ENCODE measurements at places on chromosomes 5 and 9.

- DNase-seq = no peak
These were observed 140.0 kb downstream of the CDK5RAP2 start for GRCh38 chr9:120439926-120440325.

GRCh38 chr9:652914-653313, 188.6 kb upstream of the DMRT1 start:
- DNase-seq = no peak

DNA sequence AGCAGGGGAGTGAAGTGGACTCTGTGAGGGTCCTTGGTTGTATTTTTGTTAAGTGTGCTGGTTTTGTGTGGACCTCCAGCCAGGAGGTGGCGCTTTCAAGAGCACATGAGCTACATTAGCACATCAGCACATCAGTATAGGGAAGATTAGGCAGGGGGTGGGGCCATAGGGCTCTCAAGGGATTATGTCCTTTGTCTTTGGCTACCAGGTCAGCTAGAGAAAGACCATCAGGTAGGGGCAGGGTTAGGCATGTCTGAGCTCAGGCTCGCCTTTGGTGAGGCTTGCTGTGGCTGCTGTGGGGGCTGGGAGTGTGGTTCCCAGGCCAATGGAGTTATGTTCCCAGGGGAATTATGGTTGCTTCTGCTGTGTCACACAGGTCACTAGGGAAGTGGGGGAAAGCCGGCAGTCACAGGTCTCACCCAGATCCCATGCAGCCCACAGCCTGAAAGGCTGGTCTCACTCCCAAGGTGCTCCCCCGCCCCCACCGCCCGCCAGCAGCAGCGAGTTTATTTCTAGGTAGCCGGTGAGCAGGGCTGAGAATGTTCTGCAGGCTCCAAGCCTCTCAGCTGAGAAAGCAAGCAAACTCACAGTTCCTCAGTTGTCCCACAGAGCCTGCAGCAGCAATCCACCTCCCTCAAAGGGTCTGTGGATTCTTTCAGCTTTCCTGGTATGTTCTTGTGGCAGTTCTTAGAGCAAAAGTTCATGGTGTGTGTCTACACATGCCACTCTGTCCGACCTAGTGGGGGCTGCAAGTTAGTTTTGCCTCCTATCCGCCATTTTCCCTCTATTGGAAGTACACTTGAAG, 13.7 kb downstream of the OR1J1 start:
- no peak for DNase-seq

DNA sequence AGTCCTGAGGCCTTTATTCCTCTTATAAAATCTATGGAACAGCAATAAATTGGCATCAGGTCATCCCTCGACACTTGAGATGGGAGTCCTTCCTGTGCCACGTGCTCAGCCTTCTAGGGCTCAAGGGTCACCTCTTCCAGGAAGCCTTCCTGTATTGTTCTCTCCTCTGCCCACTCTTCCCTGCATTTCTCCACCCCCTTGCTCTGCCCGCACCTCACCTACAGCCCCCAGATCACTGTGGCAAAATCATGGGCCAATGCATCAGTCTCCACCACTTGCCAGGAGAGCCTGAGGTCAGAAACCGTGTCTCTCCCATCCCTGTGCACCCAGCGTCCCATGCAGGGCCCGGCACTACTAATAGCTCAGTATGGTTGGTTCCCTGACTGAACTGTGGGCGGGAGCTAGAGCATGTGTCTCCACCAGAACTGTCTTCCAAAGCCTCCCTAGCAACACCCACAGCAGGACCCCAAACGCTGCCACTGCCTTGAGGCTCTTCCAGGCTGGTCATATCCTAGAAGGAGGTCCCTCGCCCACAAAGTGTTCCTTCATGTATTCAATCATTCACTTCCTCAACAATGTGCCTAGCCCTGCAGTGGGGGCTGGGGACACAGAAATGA, 13.5 kb downstream of the DUSP1 start:
- no peak for DNase-seq

DNA sequence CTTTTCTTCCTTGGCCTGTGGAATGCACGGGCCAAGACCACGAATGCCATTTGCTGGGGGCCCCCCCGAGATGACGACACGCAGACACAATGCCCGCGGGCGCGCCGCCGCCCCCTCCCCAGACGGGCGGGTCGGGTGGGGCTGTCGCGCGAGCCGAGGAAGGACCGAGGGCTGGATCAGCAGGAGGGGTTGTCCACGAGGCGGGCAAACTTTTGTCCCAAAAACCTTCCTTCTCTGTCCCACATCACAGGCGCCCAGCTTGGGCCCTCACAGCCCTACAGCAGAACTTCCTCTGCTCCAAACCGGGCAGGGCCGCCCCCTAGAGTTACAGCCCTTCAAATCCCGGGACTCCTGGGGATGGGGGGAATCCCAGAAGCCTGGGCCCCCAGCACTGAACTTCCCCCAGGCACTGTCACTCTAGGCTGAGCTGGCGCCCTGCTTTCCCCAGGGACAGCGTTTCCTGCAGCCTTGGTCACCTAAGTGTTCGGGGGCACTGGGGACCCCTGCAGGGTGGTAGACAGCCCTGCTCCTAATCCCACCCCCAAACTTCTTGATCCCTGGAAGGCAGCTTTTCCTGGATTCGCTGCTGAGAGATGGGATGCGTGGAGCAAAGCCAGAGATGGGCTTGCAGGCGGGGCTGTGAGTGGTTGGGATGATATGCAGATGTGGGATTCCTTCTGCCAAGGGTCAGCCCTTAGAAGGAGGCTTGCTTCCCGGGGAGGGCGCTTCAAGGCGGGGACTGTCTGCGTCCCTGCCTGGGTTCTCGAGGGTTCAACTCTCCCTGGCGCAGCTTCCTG, 980 bp downstream of the COL5A1 start:
- no peak for DNase-seq
